RPMI8226 (cell line): ENCODE measurements at places on chromosomes 6 and 20.

GRCh38 chr6:143634486-143634885 lies 43.3 kb upstream of the PHACTR2 start:
- DNase-seq = no peak

DNA sequence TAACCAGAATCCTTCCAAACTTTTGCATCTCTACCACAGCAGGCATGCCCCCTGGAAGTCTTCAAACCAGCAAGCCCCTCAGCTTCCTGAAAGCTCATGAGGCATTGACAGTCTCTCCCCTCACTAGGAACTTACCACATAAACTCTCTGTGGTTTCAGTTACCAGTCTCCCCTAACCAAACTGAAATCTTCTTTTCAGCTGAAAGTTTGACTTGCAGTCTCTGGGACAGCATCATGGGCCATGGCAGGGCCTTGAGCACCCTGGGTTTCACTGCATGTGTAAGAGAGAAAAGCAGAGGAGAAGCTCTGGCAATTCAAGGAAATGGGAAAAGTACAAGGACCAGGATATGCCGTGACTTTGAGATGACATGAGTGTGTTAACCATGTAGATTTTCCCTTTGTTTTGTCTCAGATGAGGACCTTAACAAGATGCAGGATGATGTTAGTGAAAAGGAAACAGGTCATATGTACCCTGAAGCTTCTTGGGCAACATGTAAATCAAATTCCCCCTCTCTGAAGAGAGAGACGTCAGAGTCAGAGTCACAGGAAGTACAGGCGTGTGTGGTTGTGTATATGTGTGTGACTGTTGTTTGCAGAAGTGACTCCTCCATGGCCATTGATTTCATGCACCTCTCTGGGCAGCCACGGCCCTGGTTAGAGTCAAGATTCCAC lies 106.3 kb downstream of the TNFRSF21 start:
- DNase-seq = no peak

GRCh38 chr6:135534773-135535380 lies 37.3 kb upstream of the AHI1 start:
- no peak for DNase-seq

DNA sequence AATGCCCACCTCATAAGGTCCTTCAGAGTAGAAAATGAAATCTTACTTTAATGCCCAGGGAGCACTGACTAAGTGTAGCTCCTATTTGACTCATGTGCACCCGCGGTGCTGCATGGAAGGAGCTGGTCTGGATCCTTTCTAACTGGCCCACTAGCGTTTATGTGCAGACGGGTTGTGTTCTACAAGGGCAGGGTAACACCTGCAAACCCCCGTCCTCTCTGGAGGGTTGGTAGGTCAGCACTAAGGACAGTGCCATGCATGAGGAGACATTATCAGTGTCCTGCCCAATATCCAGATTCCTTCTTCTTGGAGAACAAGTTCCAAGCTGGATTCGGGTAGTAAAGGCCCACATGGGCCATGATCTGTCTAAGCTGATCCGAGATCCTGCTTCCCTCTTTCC lies 140.3 kb downstream of the ANKRD60 start:
- no peak for DNase-seq

DNA sequence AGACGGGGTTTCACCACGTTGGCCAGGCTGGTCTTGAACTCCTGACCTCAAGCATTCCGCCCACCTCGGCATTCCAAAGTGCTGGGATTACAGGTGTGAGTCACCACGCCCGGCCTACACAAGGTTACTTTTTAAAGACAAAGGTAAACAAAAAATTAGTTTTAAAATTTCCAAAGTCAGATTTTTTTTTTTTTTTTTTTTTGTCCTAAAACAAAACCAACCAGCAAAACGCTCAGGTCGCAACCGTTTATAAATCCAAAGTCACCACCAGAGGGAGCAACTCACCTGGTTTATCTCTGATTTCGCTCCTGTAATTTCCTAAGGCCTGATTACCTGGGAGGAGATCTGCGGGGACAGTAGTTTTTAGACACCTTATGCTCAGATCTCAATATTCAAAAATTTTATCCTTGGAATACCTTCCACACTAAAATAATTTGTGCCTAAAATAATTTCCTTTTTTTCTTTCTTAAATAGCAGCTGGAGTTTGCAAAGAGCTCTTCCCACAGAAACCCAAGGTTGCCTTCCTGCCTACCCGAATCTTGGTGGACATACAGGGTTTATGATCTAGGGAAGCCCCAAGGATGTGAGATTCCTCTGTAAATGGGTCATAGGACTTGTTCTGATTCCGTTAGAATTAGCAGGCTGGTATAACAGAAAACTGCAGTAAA lies 19.8 kb upstream of the TREM1 start:
- DNase-seq = peak; percentile 74

DNA sequence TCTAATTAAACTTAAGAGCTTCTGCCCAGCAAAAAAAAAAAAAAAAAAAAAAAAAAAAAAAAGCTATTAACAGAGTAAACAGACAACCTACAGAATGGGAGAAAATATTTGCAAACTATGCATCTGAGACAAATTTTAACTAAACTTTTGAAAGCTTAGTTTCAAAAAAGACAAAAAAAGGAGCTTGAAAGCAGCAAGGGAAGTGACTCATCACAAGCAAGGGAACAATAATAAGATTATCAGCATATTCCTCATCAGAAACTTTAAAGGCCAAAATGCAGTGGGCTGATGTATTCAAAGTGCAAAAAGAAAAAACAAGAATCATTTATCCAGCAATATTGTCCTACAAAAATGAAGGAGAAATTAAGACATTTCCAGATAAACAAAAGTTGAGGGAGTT lies 158.6 kb downstream of the RNF144B start:
- DNase-seq = no peak

DNA sequence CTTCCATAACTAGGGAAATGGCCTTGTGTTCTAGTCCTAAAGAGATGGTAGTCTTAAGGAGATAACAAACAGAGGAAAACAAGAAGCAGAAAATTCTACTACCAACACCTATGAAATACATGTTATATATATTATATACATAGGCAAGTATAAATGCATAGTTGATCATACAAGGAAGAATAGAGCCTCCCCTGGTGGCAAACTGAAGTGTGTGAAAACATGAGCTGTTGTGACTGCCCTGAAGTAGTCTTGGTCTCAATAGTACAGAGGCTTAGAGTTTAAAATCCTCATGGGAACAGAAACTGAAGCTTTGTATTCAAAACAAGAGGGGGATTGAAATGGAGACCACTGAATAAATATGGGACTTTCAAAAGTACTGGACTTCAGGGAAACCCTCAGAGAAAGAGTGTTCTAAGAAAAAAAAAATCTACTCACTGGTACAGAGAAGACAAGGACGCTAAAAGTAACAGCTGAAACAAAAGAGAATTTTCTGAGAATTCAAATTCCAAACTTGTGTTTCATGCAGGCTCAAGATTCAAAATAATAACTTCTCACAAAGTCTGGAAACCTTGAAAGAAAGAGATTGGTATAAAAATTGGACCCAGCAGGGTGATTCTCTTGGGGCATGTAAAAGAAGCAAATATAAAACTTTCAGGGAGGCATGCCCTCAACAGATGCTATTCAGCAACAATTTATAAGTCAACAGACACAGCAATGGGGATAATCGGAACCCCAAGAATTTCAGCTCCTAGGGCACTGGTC lies 59.7 kb upstream of the SAMD3 start:
- DNase-seq = no peak

- DNase-seq = peak; percentile 62
Observed at GRCh38 chr20:2237059-2237458, 58.7 kb upstream of the TGM3 start.

GRCh38 chr6:87174078-87174579 lies 18.8 kb downstream of the ZNF292 start:
- DNase-seq = no peak

- peak; percentile 23 for DNase-seq
Observed at GRCh38 chr6:138007014-138007472, 100.2 kb downstream of the PERP start.

GRCh38 chr6:6556738-6557503 lies 31.6 kb upstream of the LY86 start:
- DNase-seq = peak; percentile 67

DNA sequence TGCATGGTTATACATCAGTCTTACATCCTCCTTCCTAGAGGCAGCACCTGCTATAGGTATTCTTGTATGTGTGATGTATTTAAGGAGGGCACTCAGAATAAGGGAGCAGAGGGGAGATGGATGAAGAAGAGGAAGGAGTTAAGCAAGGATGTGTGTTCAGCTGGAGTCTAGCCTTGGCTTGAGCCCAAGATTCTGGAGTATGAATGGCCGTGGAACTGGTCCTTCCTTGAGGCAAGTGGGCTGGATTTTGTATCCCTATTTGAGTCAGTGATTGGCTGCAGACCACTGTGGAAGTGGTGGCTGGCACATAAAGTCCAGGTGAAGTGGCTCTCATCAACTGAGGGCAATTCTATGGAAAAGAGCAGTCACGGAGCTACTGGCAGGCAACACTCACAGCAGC lies 112.0 kb upstream of the RNF24 start:
- DNase-seq = no peak

DNA sequence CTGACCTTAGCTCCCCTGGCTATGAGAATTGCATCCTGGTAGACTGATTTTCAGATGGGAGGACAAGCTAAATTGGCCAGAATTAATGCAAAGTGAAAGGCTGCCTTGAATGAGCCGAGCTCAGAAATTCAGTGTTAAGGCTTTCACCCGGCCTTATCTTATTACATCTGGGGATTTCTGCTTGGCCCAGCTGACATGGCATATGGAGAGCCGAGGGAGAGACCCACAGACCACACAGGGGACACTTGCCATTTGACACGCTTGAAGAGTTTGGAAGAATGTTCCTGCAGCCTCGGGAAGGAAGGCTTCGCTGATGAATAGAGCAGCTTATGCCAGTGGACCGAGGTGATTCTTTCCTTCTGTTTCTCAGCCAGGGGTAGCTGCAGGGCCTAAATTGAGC lies 9.0 kb downstream of the MOCS3 start:
- DNase-seq = no peak

GRCh38 chr20:8693709-8694108 lies 375.2 kb upstream of the PLCB4 start:
- DNase-seq = no peak
